ENCODE measurements at places on chromosomes 2 and 18.

- DNase-seq = no peak
Measured at GRCh38 chr18:38575023-38575422, 1009.4 kb upstream of the CELF4 start.

- DNase-seq = no peak
Measured at GRCh38 chr2:227480528-227480927, 8.6 kb downstream of the AGFG1 start.

DNA sequence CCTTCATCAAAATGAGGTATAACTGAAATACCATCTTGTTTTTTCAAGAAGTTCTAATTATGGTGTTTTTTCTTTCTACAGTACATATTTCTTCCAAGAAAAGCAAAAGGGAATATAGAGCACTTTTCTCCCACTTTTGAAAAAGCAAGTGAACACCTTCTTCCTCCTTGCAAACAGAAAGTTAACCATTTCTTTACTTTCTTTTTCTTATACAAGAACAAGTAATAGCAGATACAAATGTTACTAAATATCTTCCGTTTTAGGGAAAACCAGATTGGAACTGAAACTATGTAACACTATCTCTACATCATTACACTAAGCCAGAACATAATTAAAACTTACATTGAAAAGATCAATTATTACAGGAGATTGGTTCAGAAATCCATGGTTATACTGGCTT lies 44.0 kb downstream of the COBLL1 start:
- no peak for DNase-seq

DNA sequence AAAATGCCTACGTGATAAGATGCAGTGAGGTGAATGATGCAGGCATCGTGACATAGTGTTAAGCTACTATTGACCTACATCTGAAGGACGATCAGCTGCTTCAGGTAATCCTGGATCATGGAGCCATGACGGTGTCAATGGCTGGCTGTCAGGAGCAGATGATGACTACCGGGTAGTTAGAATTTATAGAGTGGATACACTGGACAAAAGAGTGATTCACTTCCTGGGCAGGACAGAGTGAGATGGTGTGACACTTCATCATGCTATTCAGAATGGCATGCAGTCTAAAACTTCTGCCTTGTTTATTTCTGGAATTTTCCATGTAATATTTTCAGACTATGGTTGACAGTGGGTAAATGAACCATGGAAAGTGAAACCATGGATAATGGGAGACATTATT lies 29.5 kb downstream of the METTL8 start:
- peak; percentile 50 for DNase-seq

- DNase-seq = no peak
Measured at GRCh38 chr2:37154785-37155184, 2.0 kb downstream of the EIF2AK2 start.

- DNase-seq = peak; percentile 20
Measured at GRCh38 chr18:74806700-74807416, 209.2 kb downstream of the ZNF407 start.

GRCh38 chr2:10316860-10317259 lies 14.2 kb downstream of the HPCAL1 start:
- DNase-seq = no peak

- no peak for DNase-seq
Measured at GRCh38 chr2:239745386-239746227, 279.5 kb downstream of the NDUFA10 start.

GRCh38 chr2:138757384-138757783 lies 22.8 kb downstream of the NXPH2 start:
- DNase-seq = no peak

DNA sequence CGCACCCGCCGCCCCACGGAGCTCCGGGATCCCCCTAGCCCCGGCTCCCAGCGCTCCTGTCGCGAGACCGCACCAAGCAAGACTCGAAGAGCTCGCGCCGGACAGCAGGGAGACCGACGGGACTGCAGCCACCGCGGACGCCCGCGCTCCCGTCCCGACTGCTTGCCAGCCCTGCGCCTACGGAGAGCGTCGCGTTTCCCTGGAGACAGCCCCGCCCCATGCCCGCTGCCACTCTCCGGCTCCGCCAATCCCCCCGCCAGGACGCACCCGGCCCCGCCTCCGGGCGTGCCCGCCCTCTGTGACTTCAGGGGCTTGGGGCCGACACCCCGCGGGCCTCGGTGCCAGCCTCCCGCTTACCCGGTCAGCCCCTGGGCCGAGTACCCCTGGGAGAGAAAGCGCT lies at the start of gene ANKMY1:
TSS of gene ANKMY1 (minus strand) at position 181 of the 400 bp plus-strand sequence. CDS start 653 bp downstream, outside the sequence.
- DNase-seq = peak; percentile 49

GRCh38 chr18:51275712-51276476 lies 78.4 kb upstream of the MEX3C start:
- DNase-seq = no peak

DNA sequence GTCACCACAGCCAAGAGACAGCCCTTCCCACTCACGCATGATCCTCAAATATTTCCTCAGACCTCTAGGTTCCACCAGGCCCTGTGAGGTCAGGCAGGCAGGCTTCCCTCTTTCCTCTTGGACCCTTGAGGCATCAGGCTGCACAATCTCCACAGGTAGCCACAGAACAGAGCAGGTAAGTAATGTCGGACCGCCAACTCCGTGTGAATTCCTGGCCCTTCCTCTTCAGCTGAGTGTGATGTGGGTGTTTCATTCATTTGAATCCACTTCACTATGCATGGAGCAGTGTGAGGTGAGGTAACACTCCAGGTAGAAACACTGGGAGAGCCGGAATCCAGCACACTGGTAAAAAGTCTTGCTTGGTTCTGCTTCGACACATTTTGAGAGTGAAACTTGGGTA lies 44.0 kb downstream of the MRPL35 start:
- DNase-seq = no peak

DNA sequence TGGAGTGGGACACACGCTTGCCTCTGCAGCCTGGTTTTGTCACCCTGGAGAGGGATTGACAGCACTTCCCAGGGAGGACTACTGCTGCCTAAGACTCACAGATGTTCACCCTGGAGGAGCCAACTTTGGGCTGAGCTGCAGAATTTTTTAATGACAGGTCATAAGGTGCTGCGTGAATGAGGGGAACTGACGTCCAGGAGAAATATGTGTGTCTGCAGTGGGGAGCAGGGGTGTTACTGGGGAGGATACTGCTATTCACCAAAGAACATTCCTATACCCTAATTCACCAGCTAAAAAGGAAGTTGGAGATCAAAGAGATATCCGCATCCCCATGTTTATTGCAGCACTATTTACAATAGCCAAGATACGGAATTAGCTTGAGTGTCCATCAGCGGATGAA lies 144.4 kb downstream of the MGAT5 start:
- no peak for DNase-seq

DNA sequence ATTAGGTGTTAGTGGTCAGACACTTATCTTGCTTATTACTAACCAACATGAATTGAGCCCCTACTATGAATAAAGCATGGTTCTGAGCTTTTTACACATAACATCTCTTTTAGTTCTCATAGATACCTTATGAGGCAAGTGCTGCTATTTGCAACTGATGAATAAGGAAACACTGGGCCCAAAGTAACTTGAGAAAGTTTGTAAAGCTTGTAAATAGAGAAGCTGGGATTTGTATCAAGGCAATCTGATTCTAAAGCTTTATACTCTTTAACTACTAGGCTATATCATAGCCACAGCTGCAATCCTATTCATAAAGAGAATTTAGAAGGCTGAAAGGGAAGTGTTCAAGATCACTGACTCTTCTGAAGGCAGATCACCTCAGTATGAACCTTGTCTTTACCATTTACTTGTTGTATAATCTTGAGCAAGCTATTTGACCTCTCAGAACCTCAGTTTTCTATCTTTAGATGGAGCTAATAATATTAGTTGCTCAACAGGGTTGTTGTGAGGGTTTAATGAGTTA lies 60.4 kb downstream of the ABCB11 start:
- DNase-seq = no peak
